ENCODE measurements at places on chromosomes 3 and 15.

DNA sequence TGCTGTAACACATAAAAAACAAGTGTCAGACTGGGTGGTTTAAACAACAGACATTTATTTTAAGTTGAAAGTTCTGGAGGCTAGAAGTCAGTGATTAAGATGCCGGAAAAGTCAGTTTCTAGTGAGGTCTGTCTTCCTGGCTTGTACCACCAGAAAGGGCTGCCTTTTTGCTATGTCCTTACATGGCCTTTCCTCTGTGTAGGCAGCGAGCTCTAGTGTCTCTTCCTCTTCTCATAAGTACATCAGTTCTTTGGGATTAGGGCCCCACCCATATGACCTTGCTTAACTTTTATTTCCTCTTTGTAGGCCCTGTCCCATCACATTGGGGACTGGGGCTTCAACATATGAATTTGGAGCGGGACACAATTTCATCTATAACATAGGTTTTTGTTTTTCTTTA is 128.0 kb downstream of the BBX start:
- no peak for DNase-seq

GRCh38 chr3:32313723-32314473 is 75.4 kb downstream of the CMTM8 start:
- DNase-seq = no peak

DNA sequence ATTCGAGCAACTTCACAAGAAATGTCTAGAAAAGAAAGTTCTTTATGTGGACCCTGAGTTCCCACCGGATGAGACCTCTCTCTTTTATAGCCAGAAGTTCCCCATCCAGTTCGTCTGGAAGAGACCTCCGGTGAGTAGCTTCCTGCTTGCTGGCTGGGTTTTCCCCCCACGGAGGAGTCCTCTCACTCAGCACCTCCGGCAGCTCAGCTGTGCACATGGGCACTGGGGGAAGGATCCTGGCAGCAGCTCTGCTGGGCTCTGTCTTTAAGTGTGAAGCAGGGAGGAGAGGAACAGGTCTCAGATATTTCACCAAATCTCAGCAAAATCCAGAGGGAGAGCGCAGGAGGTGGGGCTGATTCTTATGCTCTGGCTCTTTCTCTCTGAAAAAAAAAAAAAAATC is 684 bp downstream of the CAPN3 start:
- no peak for DNase-seq

DNA sequence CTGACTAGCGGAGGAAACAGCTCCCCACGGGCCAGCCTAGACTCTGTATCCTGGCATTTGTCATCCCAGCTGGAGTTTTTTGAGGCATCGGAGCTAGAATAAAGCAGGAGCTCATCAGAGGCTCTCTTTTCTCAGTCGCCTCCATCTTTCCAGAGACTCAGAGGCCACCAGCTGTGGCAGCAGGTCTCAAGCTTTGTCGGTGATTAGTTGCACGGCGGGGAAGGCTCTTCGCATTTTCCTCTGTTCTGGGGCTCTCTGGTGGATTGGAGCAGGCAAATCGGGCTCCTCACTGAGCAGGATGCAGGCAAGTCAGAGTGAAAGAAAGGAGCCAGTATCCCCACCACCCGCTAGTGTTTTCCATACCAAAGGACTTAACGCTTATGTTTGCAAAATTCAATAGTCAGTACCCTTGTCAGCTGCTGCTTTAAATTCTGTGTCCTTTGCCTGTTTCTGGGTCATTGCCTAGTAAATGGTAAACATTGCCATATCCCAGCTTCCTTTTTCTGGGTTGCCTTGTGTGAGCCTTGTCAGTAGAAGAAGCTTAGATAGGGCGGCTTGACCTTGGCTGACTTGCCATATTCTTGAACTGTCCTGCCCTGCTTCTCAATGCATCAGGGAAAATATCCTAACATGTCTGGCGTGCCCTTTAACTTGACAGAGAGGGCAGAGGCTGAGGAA is 127.1 kb downstream of the PTPRG start:
- no peak for DNase-seq

- no peak for DNase-seq
Measured at GRCh38 chr15:58148633-58149445, 10.7 kb downstream of the AQP9 start.

- DNase-seq = no peak
Measured at GRCh38 chr15:39176030-39176429, 404.8 kb upstream of the THBS1 start.

GRCh38 chr15:64911311-64912186 is at the start of gene ANKDD1A:
ANKDD1A (plus strand) TSS chr15:64911902; CDS start chr15:64911931, 29 bp downstream.
- no peak for DNase-seq

- DNase-seq = no peak
Measured at GRCh38 chr15:70197318-70197944, 99.7 kb upstream of the TLE3 start.

GRCh38 chr15:45262906-45263461 is 10.9 kb downstream of the SLC28A2 start:
- DNase-seq = no peak

- no peak for DNase-seq
Measured at GRCh38 chr15:68379759-68380290, 52.1 kb downstream of the ITGA11 start.

DNA sequence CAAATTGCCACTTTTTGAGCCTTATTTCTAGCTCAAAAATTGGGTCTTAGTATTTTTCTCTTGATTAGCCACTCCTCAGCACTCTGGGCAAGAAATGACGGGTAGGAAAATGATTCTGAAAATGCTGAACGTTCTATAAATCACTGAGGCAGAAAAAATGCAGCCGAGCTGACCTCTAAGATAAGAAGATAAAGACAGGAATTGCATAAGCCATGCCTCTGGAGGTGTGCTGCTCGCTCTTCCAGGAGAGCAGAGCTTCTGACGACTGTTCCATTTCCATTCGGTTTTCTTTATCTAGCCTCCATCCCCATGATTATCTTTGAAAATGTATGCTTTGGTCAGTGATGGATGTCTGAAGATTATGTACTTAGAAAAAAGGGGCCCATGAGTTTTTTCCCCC is 558.8 kb upstream of the ADAMTS9 start:
- no peak for DNase-seq

- DNase-seq = no peak
Measured at GRCh38 chr15:92625251-92625980, 30.2 kb downstream of the FAM174B start.

- no peak for DNase-seq
Measured at GRCh38 chr3:123951522-123952447, 9.2 kb downstream of the CCDC14 start.

- no peak for DNase-seq
Measured at GRCh38 chr15:41967506-41968206, 4.7 kb downstream of the EHD4 start.

- no peak for DNase-seq
Measured at GRCh38 chr3:143763564-143764162, 84.6 kb downstream of the SLC9A9 start.

DNA sequence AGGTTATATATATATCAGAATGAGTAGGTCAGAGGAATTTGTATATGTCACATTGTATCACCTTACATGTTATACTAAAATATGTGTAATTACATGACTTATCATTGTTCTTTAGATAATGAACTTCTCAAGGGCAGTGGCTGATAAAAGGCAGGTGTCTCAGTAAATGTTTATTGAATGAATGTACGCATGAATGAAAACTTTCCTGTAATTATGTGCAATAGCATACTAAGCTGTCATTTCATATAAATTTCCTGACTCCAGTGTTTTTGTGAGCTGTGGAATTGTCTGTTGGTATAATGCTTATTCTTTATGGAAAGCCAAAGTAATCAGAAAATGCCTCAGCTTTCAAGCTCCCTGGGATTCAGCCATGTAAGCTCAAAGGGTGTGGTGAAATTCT is 4.2 kb downstream of the TBC1D23 start:
- no peak for DNase-seq

GRCh38 chr3:109899925-109900324 is 562.6 kb upstream of the DPPA4 start:
- no peak for DNase-seq

- DNase-seq = no peak
Measured at GRCh38 chr3:40379674-40380306, 7.2 kb upstream of the ENTPD3 start.

DNA sequence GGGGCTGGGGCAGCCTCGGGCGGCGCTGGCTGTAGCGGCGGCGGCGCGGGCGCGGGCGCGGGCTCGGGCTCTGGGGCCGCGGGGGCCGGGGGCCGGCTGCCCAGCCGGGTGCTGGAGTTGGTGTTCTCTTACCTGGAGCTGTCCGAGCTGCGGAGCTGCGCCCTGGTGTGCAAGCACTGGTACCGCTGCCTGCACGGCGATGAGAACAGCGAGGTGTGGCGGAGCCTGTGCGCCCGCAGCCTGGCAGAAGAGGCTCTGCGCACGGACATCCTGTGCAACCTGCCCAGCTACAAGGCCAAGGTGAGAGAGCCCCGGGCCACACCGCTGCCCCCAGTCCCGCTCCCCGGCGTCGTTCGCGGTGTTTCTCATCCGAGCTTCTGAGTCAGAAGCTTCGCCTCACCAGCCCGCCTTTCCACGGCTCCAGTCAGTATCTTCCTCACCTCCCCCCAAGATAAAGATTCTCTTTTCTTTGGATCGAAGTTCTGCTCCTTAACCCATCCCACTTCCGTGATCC is 600 bp downstream of the FBXO45 start:
- no peak for DNase-seq

DNA sequence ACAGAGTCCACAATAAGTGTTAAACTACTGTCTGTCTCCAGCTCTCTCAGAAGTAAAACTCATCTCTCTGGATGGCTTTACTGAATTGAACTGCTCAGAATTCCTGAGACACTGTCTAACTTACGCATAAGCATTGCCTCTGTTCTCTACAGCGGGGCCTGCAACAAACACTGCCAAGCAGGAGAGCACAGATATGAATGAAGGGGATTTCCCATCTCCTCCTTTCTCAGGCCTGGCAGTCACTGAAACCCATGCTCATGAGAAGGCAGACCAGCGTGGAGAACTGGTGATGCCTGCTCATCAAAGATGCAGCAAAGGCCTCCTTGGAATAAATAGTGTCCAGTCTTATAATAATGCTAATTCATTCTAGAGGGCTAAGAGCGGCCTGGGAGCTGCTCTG is 10.3 kb downstream of the RASGRP1 start:
- no peak for DNase-seq

- DNase-seq = no peak
Measured at GRCh38 chr3:38545983-38546382, 49.8 kb downstream of the EXOG start.

DNA sequence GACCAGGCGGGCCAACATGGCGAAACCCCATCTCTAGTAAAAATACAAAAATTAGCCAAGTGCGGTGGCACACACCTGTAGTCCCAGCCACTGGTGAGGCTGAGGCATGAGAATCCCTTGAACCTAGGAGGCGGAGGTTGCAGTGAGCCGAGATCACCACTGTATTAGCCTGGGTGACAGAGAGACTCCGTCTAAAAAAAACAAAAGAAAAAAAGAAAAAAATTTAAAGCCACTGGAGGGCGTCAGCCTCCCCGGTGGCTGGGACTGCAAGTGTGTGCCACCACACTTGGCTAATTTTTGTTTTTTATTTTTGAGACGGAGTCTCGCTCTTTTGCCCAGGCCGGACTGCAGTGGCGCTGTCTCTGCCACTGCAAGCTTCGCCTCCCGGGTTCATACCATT is 7.9 kb downstream of the RTF1 start:
- no peak for DNase-seq

DNA sequence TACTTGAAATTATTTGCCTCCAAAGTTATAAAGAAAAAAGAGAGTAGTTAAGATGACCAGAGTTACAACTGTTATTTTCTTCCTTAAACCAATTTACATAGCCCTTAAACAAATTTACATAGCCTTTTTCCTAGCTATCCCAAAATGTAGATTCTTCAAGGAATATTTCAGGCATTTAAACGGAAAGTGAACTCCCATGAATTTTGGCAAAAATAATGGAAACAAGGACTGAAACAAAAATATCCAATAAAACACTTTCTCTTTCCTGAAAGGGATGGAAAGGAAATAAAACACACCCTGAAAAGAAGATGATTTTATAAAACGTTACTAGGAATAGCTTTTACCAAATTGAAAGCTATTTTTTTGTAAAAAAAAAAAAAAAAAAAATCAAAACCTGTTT is 418.6 kb downstream of the FOXP1 start:
- DNase-seq = no peak

GRCh38 chr3:196666001-196666867 is 26.7 kb downstream of the NRROS start:
- DNase-seq = peak; percentile 66

GRCh38 chr15:42785569-42785968 is 48.6 kb upstream of the CDAN1 start:
- DNase-seq = no peak

DNA sequence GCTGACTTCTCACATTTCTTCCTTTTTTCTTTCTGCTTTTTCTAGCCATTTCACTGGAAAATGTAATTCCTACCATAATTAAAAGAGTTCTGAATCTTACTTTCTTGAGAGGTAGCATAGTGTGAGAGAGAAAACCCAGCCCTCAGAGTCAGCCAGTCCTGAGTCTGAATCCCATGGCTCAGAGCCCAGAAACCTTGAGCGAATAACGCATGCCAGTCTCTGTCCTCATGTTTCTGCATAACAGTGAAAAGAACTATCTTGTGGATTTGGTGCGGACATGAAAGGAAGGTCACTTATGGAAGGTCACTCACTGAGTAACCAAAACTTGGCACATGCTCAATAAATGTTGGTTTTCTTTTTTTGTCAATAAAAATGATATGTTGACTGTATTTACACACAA is 29.3 kb upstream of the SLCO3A1 start:
- no peak for DNase-seq

- DNase-seq = no peak
Measured at GRCh38 chr3:154786724-154787123, 293.4 kb upstream of the MME start.

DNA sequence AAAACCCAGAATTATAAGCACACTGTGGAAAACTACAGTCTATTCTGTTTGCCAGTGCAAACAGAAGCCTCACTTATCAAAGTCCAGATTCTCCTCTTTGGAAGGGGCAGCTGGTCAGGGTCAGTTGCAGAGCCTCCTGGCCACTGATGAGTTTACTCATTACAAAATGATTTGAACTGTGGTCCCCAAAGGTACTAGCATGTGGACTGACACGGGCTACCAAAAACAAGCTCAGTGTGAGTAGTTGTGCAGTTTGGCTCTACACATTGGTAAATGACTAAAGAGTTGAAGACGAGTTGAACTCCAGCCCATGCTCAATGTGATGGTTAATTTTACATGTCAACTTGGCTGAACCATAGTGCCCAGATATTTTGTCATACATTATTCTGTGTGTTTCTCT is 221.5 kb downstream of the ZIC4 start:
- DNase-seq = no peak

DNA sequence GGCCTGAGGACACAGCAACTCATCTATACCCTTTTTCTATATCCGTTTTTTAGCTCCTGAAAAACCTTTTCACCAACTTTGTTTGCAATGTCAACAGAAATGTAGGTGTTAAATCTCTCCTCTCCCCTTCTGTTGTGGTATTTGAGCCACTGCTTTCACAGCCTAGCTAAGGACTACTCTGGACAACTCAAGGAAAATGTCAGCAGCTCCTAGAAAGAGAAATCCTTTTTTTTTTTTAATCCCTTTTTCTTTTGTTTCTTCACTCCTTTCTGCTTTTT is 176.6 kb downstream of the KLHL25 start:
- no peak for DNase-seq

Measured in cerebellar nuclear complex (tissue), 1 donor.